ENCODE measurements at places on chromosomes 1 and 21.

GRCh38 chr1:184930232-184930631, 44.1 kb downstream of the NIBAN1 start:
- DNase-seq = no peak

DNA sequence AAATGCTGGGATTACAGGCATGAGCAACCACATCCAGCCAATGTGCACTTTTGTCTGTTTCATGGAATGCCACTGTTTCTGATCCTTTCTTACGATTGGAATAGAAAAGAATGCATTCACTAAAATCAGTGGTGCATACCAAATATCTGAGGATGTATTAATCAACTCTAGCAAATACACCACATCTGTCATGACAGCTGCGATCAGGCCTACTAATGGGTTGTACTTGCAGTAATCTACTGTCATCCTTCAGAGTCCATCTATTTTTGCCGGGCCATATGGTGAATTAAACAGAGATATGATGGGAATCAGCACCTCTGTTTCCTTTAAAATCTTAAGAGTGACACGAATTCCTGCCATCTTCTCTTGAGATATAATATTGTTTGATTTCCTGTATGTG, 8.5 kb upstream of the USP1 start:
- no peak for DNase-seq

- no peak for DNase-seq
Measured at GRCh38 chr1:39195166-39196111, 9.1 kb upstream of the MACF1 start.

DNA sequence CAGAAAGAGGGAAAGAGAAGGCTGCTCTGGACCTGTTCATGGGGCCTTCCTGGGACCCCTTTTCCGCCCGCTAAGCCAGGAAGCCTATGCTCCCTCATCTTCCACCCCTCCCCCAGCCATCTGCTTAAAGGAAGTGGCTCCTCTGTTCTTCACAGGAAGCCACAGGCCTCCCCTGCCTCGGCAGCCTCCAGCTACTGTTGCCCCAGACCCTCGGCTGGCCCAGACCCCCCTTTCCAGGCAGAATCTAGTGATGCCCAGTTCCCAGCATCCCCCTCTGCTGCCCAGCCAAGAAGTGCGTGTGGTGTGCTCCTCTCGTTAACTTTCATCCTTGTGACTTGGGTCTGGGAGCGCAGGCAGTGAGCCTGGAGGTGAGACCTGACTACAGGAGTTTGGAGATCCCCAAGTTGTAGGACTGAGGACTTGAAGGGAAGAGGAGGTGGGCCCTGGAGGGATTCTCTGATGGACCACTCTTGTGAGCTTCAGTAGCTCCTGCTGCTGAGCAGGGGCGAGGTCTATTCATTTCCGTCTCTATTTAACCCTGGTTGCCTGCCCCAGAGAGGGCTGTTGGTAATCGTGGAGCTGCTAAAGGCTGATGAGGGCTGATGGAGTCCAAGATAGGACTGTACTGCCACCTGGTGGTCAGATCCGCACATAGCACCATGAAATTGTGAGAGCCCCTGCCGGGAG, 9.1 kb downstream of the IFI6 start:
- DNase-seq = peak; percentile 77

GRCh38 chr1:93102142-93102541, 23.1 kb downstream of the MTF2 start:
- DNase-seq = no peak

DNA sequence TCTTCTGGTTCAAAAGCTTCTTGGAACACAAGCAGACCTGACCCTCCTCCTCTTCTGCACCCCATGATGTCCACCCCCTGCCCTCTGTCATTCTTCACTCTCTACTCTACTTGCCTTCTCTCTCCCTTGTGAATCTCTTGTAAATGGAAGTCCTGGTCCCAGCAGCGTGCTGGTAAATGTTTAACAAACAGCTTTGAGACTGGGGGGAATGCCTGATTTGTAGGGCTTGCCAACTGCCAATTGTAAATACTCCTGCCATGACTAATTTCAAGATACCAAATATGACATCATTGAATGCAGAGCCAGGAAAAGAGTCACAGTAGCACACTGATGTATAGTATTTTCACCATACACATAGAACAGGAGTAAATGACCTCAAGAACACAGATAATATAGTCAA, 40.9 kb upstream of the LRRN2 start:
- DNase-seq = no peak

- no peak for DNase-seq
Measured at GRCh38 chr1:66341446-66342089, 192.4 kb upstream of the SGIP1 start.

DNA sequence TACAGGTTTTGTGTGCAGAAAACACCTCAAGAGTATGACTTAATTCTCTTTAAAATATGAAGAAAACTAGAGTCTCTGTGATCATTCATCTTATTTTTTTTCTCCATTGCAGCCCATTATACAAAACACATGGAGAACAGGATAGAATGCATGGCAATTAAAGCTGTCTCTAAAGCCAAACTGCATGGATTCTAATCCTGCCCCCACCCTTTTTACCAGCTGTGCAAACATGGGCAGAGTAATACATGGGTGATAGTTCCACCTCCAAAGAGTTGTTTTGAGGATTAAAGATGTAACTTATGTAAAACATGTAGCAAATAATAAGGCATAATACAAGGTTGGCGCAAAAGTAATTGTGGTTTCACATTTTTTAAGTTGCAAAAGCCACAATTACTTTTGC, 114.4 kb downstream of the CLEC20A start:
- no peak for DNase-seq

DNA sequence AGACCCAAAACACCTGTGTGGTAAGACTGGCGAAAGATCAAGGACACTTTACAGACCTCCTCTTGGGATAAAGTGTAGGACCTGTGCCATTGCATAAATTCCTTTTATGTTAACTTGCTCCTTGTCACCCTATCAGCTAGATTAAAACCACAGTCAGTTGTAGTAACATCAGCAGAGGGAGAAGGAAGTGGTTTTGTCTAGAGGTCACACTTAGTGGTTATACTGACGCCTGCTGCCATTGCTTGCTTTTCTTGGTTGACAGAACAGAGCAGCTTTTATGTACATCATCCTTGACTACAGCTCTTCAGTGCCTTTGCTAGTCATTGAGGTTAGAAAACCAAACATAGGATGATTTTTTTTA, 101.4 kb downstream of the PBX1 start:
- no peak for DNase-seq

DNA sequence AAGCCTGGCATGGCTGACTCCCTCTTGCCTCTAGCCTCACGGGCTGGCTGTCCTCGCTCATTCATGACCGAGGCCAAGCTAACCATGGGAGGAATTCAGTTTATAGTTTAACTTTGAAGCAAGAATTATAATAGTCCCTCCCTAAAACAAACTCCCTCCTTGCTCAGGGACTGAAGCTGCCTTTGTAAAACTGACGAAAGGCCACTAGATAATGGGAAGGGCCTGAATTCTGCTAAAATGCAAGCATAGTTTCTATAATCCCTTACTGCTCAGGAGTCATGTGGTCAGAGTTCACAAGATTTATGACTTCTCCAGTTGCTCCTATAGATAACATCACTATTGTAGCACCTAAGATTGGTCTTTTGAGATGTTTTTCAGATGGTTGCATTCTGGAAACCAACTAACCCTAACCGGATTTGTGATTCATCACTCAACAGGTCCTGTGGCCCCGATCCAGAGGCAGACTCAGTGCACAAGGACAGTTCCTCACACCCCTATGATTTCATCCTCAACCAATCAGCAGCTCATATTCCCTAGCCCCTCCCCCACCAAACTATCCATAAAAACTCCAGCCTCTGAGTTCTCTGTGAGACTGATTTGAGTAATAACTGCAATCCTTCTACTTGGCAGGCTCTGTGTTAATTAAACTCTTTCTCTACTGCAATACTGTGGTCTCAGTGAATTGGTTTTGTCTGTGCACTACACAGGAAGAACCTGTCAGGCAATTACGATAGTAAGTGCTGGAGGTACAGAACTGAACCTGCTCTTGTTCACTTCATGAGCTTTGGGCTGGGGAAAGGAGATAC, 26.4 kb downstream of the HHIPL2 start:
- no peak for DNase-seq

GRCh38 chr1:115063228-115063901, 25.9 kb downstream of the TSPAN2 start:
- DNase-seq = no peak

GRCh38 chr1:32927441-32927840, 26.3 kb upstream of the TMEM54 start:
- DNase-seq = no peak

- no peak for DNase-seq
Measured at GRCh38 chr1:14363707-14364413, 234.6 kb upstream of the KAZN start.

GRCh38 chr1:58454807-58455206, 91.7 kb downstream of the OMA1 start:
- DNase-seq = no peak
